H4 (cell line): ENCODE measurements at places on chromosomes 1 and 21. TPM values are rescaled to one million over a fixed set of nuclear protein-coding genes. Genes with fewer than 3 reads are reported as not detected.

DNA sequence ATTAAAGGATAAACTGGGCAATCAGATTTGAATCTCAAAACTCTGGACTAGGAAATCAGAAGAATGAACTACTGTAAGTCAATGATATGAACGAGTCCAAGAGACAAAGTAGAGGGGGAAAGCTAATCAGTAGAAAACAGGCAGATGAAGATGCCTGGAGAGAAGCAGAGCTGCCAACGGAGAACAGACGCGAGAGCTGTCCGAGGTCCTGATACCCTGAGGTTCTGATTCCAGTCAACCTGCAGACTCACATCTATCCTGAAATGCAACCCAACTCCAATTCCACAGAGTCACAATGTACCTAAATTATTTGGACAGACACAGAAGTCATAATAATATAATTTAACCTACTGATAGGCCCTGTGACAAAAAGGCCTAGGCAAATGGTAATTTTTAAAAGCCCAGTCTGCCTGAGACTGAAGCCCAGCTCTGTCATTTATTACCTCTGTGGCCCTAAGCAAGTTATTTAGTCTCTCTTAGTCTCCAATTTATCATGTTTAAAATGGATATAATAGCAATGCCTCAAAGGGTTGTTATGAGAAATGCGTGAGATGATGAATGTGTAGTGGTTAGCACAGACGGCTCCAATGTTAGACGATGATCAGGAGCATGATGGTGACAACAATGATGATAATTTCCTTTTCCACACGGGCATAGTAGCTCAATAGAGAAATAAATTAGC, 33.4 kb downstream of the RGS7 start:
- DNase-seq = peak; percentile 11

DNA sequence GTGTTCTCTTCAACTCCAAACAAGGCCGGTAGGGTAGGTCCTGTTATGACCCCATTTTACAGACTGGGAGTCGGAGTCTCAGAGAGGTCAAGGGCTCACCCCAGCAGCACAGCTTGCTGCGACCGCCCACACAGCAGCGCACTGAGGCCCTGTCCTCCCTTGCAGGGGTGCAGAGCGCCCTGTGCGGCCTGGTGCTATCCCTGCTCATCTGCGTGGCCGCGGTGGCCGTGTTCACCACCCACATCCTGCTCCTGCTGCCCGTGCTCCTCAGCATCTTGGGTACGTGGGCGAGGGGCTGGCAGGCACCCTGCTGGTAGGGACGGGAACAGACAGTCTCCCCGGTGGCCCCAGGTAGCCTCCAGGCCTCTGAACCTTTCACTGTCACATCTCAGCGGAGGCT, 55.9 kb downstream of the DISP3 start:
- no peak for DNase-seq

DNA sequence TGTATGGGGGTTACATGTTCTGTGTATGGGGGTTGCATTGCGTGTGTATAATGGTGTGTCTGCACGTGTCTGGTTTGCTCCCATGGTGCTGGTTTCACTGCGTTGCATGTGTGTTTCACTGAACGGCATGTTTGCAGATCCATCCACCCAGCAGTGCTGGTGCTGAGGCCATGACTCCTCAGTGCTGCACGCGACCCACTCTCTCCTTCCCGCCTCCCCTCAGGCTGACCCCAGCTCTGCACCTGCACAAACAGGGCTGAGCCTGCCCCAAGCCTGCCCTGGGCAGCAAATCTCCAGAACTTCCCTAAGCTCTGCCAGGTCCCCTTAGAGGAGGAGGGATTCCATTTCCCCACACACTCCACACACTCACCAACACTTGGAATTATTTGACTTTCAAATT, 18.7 kb downstream of the ACTRT2 start:
- DNase-seq = no peak

GRCh38 chr1:94540440-94541245, 916 bp downstream of the F3 start:
- DNase-seq = no peak

DNA sequence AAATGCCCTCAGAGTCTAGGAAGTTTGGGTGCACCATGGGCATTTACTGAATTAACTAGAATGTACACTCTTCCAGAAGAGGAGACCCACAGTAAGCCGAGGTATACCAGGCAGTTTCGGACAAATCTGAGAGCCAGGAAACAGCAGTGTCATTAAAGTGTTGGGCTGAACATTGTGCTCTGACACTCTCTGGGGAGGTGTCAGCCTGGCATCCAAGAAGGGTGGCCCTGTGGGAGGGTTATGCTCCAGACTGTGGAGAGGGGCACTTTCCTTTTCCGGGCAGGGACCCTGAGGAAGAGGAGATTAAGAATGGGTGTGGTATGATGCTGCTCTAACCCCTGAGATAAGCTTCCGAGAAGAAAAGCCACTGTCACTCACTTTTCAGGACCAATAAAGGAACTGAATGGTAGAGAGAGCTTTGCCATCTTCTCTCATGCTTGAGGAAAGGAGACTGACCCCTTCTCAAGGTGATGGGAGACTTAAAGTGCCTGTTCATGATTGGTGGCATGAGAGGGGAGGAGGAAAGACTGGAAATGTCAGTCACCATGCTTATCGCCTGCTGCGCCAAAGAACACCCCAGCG, 98.2 kb downstream of the UCK2 start:
- DNase-seq = no peak

- no peak for DNase-seq
Observed at GRCh38 chr1:87104945-87105344, 190.5 kb downstream of the HS2ST1 start.

DNA sequence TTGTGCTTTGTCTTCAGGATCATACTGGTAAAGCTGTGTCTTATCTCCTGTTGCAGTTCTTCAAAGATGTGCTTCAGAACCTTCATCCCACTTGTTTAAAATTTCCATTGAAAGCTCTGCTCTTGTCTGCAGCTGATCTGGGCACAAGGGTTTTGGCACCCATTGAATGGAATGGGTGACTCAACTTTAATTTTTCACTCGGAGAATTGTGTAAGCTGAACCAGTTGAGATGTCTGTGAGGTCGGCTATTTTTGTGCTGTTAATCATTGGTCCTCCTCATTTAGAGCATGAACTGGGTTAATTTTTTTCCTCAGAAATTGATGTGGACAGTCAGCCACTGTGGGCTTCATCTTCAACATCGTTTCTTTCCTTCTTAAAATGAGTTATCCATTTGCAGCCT, 252.1 kb downstream of the TM2D1 start:
- no peak for DNase-seq

- DNase-seq = no peak
Observed at GRCh38 chr1:234973426-234974250, 155.0 kb downstream of the TOMM20 start.

DNA sequence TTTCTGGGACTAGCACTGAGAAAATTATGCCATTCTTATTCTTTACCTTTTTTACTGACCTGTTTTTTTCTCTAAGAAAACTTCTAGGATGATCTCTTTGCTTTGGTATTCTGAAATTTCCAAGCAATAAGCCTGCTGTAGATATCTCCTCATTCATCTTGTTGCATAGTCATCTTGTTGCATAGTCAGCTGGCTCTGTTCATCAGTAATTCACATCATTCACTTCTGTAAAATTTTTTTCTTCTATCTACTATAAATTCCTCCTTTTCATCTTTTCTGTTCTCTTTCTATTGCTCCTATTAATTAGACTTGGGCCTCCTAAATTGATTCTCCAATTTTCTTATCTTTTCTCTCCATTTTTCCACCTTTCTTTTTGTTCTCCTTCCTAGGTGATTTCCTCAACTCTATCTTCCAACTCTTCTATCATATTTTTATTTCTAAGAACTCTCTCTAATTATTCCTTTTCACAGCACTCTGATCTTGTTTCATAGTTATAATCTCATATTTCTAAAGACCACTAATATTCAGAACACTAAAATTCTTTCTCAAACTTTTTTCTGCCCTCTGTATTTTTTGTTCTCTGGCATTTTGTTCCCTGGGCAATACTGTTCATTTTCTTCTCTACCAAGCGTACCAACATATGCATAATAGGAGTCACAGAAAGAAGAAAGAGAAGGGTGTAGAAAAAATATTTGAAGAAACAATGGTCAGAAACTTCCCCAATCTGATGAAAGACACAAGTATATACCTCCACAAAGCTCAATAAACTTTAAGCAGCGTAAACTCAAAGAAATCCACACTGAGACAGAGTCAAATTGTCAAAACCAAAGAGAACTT, 17.7 kb downstream of the TUT4 start:
- DNase-seq = no peak

C8A gene
- not detected in 2 replicates for total RNA-seq

PRAMEF2 gene
- total RNA-seq = not detected in 2 replicates

LPAR3 gene
- total RNA-seq = 0.27 TPM in 1 of 2 replicates, not detected in the other

ARHGAP29 gene
- total RNA-seq = 3.6 and 4.2 TPM in 2 replicates

HES3 gene
- not detected in 2 replicates for total RNA-seq

SH2D1B gene
- total RNA-seq = 0.06 TPM in 1 of 2 replicates, not detected in the other
